ENCODE measurements at places on chromosomes 5 and 9. TPM values are rescaled to one million over a fixed set of nuclear protein-coding genes. Genes with fewer than 3 reads are reported as not detected.

GRCh38 chr5:31563216-31563615 lies 31.1 kb downstream of the C5orf22 start:
- DNase-seq, result no peak
- H3K36me3 ChIP-seq, result no peaks in the 10 kb centered on the region
- no peak overlapping the region for H3K4me3 ChIP-seq
- H3K27me3 ChIP-seq, result no peaks in the 10 kb centered on the region

DNA sequence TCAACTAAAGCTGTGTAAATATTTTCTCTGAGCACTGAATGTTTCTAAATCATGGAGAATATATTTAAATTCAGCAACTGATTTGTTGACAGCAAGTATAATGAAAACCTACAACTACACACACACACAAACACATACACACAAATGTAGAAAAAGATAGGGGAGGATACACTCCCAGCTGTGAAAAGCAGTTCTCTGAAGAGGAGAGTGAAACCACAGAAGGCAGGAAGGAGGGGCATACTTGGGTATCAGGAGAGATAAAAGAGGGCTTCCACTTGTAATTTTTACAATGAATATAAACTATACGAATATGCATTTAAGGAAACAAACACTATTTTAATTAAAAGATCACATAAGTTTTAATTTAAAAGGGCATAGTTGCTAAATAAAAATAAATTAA lies 227.8 kb upstream of the SLC24A2 start:
- H3K4me3 ChIP-seq, result no peak overlapping the region
- no peak for DNase-seq
- no peaks in the 10 kb centered on the region for H3K4me1 ChIP-seq
- no peaks in the 10 kb centered on the region for H3K27me3 ChIP-seq

- H3K27ac ChIP-seq, result peak overlapping the region; percentile 84
- peak; percentile 79 for DNase-seq
- H3K4me3 ChIP-seq, result no peak overlapping the region
- H3K4me1 ChIP-seq, result peaks cover 23% of the 10 kb centered on the region
Measured at GRCh38 chr9:738209-738915, 103.1 kb upstream of the DMRT1 start.

DNA sequence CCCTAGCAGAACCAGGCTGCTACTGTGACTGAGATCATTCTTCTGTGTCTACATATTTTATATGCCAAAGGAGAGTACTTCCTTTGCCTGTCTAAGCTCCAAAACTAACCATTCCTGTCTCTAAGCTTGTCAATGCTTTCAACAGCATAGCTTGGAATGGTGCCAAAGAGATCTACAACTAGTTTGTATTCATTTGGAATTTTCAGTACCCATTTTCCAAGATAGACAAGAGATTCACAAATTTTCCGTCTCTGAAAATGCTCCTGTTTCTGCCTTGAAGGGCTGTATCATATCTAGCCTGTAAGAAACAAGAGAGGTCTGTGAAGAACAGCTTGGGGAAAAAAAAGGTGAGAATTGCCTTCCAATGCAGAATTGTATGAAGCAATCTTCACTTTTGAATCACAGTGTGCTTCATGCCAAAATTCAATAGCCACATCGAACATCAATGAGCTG lies 334.4 kb upstream of the ACTBL2 start:
- H3K4me1 ChIP-seq, result no peaks in the 10 kb centered on the region
- peak; percentile 34 for DNase-seq
- no peak overlapping the region for H3K27ac ChIP-seq
- H3K4me3 ChIP-seq, result no peak overlapping the region
- no peaks in the 10 kb centered on the region for H3K36me3 ChIP-seq

Gene TMOD1
- total RNA-seq, result 0.47 TPM

Gene FAM78A
- total RNA-seq, result 0.52 TPM

DNA sequence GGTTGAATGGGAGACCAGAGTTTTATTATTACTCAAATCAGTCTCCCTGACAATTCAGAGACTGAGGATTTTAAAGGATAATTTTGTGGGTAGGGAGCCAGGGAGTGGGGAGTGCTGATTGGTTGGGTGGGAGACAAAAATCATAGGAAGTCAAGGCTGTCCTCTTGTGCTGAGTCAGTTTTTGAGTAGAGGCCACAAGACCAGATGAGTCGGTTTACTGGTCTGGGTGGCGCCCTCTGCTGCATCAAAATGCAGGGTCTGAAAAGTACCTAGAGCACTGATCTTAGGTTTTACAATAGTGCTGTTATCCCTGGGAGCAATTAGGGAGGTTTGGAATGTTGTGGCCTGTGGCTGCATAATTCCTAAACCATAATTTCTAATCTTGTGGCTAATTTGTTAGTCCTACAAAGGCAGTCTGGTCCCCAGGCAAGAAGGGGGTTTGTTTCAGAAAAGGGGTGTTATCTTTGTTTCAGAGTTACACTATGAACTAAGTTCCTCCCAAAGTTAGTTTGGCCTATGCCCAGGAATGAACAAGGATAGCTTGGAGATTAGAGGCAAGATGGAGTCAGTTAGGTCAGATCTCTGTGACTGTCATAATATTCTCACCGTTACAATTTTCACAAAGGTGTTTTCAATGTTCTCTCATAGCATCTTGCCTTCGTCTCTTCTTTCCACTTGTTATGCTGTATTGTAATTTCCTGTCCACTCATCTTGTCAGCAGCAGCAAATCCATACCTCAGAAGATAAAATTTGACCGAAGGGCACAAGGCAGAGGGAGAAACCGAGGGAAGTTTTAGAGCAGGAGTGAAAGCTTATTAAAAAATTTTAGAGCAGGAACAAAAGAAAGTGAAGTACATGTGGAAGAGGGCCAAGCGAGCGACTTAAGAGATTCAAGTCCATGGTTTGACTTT lies 59.2 kb upstream of the CLINT1 start:
- H3K27me3 ChIP-seq, result no peaks in the 10 kb centered on the region
- H3K27ac ChIP-seq, result peak overlapping the region; percentile 81
- no peaks in the 10 kb centered on the region for H3K36me3 ChIP-seq
- H3K4me3 ChIP-seq, result no peak overlapping the region
- DNase-seq, result peak; percentile 73

- no peaks in the 10 kb centered on the region for H3K36me3 ChIP-seq
- H3K4me1 ChIP-seq, result no peaks in the 10 kb centered on the region
- H3K27ac ChIP-seq, result no peak overlapping the region
- no peak overlapping the region for H3K4me3 ChIP-seq
- no peaks in the 10 kb centered on the region for H3K27me3 ChIP-seq
Measured at GRCh38 chr9:78074385-78075291, 43.0 kb upstream of the GNAQ start.

DNA sequence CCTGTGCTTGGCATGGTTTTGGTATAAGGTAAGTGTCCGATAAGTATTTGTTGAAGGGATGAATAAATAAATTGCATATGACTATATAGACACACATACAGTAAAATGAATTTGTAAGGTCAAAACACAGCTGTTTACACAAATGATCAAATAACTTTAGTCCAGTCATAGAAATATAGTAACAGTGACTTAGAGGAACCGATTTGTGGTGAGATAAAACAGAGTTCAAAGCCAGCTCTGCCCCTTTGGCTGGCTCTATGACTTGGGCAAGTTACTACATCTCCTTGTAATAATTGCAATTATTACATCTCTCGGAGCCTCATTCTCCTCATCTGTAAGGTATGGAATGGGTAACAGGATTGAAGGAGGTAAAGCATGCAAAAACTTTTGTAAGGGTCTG lies 384.0 kb downstream of the PLK2 start:
- no peak overlapping the region for H3K4me3 ChIP-seq
- H3K27me3 ChIP-seq, result no peaks in the 10 kb centered on the region
- H3K4me1 ChIP-seq, result peaks cover 17% of the 10 kb centered on the region
- no peak for DNase-seq
- no peak overlapping the region for H3K27ac ChIP-seq
- no peaks in the 10 kb centered on the region for H3K36me3 ChIP-seq

DNA sequence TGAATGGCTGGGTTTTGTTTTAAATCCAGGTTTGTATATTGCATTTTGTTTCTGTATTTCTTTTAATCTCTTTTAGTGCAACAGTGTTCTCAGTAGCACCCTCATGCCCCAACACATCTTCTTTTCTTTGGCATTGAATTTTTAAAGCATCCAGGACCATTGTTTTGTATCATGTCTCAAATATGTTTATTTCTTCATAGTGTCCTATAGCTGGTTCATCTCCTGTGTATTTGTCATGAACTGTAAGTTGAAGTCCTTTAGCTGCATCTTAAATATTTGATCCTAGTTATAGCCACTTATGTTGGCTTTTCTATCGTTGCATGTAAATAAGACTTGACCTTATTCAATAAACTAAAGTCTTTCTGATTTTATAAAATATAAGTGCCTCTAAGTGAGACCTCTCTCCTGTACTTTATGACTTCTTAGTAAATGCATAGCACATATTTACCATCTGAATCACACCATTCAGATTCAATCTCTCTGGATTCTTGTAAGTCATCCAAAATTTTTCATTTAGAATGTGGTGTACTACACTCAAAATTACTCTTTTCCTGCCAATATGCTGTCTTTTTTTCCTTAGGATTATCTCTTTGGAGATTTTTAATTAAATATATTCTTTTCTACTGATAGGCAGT lies 21.0 kb upstream of the ERCC6L2 start:
- no peak overlapping the region for H3K27ac ChIP-seq
- H3K4me3 ChIP-seq, result no peak overlapping the region
- H3K4me1 ChIP-seq, result peaks cover 26% of the 10 kb centered on the region

- no peaks in the 10 kb centered on the region for H3K27me3 ChIP-seq
- H3K36me3 ChIP-seq, result no peaks in the 10 kb centered on the region
- DNase-seq, result no peak
- H3K4me1 ChIP-seq, result no peaks in the 10 kb centered on the region
Measured at GRCh38 chr5:52449516-52449915, 338.2 kb upstream of the ITGA1 start.

DNA sequence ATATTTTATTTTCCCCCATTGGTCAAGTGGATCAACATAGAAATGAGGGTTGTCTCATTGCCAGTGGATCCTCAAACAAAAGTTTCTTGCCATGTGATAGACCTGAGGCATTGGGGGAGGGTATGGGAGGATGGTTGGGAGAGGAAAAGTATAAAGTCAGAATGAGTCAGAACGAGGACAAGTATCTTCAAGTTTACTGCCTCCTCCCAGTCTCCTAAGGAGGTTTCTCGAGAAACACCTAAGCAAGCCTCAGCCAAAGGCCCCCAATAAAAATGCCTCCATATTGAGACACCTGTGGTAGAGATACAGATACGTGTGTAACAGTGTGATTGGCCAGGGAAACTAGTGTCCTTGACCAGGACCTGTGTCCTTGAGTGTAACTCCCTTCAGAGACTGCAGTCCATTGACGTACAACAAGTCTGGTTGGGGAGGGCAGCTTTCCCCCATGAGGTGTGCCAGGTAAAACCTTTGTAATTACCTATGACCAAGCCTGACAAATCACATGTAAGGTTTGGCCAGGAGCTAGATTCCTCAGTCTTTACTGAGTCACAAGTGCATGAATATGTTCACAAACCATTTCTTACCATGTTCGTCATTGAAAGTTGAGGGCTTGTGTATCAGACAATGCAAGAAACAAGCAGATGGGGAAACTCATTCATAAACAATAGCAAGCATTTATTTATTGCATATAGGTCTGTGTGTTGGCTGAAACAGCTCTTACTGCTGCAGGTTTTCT lies 198.6 kb upstream of the SH3GL2 start:
- no peak for DNase-seq
- no peak overlapping the region for H3K4me3 ChIP-seq
- H3K27ac ChIP-seq, result no peak overlapping the region
- no peaks in the 10 kb centered on the region for H3K4me1 ChIP-seq

Gene SLCO6A1
- total RNA-seq, result 0.52 TPM

- no peaks in the 10 kb centered on the region for H3K27me3 ChIP-seq
- no peak for DNase-seq
- H3K4me3 ChIP-seq, result no peak overlapping the region
- no peaks in the 10 kb centered on the region for H3K4me1 ChIP-seq
Measured at GRCh38 chr5:31738199-31738598, 99.3 kb downstream of the PDZD2 start.

DNA sequence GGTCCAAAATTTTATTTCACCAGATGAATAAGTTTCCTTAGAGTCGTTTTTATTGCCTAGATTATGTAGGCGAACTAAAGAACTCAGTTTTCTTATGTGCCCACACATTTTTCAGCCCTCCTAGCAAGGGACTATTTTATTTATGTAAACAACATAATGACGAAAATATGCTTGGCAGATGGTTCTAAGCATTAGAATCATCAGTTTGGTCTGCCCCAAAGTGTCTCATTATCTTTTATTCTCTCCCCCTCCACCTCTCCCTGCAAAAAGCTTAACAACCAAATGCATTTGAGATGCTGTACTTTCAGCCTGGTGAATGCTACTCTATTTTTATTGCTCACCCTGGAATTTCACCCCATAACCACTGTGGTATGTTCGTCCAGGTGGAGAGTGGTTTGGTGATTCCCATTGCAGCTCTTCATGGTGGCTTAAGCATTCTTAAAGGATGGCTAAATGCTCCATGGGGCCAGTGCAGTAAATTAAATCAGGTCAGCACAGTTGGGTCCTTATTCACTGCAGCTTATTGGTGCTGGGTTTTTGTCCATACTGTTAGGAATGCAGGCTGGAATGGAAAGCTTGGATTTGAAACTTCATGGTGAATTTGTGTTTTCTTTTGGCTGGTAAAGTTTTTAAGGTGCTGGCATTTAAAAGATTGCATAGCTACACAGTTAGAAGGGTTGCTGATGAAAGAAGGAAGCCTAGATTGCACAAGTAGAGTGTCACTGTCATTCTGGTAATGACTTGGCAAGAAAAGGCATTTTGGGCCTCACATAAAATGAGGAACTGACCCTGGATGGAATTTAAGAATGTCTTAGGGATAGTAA lies 39.2 kb downstream of the TLE4 start:
- H3K36me3 ChIP-seq, result no peaks in the 10 kb centered on the region
- no peaks in the 10 kb centered on the region for H3K27me3 ChIP-seq
- H3K27ac ChIP-seq, result no peak overlapping the region
- DNase-seq, result no peak

Gene SLC6A3
- not detected for total RNA-seq

Gene GABRB2
- total RNA-seq, result 0.08 TPM

GRCh38 chr9:105466898-105467455 lies 19.1 kb downstream of the FSD1L start:
- H3K36me3 ChIP-seq, result no peaks in the 10 kb centered on the region
- no peaks in the 10 kb centered on the region for H3K4me1 ChIP-seq
- H3K4me3 ChIP-seq, result no peak overlapping the region

Gene CNTNAP3B
- total RNA-seq, result 5.2 TPM

Gene ANKRD34B
- not detected for total RNA-seq

GRCh38 chr9:18890372-18890771 lies 142.6 kb downstream of the SAXO1 start:
- no peak overlapping the region for H3K4me3 ChIP-seq
- DNase-seq, result no peak
- H3K27ac ChIP-seq, result no peak overlapping the region
- no peaks in the 10 kb centered on the region for H3K27me3 ChIP-seq

Data from hepatocyte (in vitro differentiated cells).